Transverse colon (tissue), 4 donors: ENCODE measurements at places on chromosomes 4 and X.
A peak's percentile ranks its signal among the peaks of the same experiment; 100 is the strongest.

- no peak for DNase-seq
Measured at GRCh38 chrX:55796496-55796895, 78.9 kb downstream of the RRAGB start.

GRCh38 chr4:134537701-134538100 lies 336.1 kb upstream of the PABPC4L start:
- no peak for DNase-seq

- DNase-seq = no peak
Measured at GRCh38 chr4:30117433-30117832, 602.7 kb upstream of the PCDH7 start.

DNA sequence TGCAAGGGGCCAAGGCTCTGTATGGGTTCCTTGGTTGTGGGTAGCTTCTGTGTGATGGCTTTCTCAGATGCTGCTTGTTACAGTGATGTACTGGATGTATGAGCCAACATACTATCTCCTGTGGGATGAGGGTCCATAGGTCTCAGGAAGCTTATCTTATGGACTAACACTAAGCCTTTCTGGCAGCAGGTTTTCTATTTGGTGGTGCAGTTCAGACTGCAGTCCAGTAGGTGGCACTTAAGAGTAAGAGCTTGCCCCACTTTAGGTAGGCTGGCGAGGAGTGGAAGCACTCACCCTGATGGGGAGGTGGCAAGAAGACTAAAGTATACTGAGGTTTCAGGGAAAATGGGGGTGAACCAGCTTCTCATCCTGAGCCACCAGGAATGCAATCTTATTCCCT lies 306.7 kb upstream of the MAOA start:
- DNase-seq = peak; percentile 41

DNA sequence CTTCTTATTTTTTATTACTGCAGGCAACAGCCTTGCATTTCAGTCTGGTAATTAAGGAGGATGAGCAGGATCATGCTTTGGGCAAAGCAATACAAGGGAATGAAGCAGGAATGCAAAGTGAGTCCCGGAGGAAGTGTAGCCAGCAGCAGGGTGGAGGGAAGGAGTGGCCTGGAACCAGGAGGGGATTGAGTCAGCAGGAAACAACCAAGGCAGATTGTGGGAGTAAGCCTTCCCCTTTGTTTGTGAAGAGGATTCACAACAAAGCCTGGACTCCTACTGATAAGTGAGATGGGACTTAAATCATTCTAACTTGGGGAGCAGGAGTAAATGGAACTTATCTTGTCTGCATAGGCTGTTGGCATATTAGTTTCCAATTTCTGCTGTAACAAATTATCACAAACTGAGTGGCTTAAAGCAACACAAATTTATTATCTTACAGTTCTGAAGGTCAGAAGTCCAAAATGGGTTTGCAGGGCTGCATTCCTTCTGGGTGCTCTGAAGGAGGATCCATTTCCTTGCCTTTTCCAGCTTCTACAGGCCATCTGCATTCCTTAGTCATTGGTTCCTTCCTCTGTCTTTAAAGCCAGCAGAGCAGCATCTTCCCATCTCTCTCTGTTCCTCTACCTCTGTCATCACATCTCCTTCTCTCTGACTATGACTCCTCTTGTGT lies 93.2 kb upstream of the AP1S2 start:
- DNase-seq = no peak

- DNase-seq = no peak
Measured at GRCh38 chrX:147738265-147738664, 173.5 kb upstream of the FMR1 start.

- DNase-seq = no peak
Measured at GRCh38 chr4:164531336-164531735, 222.6 kb upstream of the SMIM31 start.

DNA sequence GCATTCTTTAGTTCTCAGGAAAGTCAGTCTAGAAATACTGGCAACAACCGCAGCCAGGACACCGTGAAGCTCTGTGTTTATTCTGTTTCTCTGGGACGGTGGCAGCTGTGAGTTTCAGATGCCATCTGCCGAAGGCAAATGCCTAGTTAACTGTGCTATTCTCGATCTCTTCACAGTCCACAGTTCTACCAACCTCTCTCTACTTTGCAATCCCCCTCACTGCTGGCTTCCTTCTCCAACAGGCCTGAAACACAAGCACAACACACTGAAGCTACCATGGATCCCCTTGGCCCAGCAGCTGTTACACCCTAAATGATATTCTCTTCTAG lies 118.8 kb downstream of the ZNF827 start:
- DNase-seq = peak; percentile 22

DNA sequence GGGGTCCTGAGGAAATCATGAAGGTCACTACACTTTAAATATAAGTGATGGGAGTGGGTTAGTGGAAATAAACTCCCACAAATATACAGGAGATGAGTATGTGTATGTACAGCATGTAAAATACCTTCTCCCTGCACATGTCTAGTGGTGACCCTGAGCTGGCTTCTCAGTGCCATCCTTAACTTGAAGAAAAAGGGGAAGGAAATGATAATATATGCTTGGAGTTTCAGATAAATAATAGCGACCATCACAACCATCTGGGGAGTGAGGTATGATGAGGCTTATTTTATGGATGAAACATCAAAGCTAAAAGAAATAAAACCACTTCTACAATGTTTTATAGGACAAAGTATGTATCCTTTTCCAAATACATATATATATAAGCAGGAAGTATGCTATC lies 41.0 kb upstream of the SORBS2 start:
- no peak for DNase-seq

GRCh38 chr4:167642250-167642649 lies 408.0 kb upstream of the SPOCK3 start:
- no peak for DNase-seq

DNA sequence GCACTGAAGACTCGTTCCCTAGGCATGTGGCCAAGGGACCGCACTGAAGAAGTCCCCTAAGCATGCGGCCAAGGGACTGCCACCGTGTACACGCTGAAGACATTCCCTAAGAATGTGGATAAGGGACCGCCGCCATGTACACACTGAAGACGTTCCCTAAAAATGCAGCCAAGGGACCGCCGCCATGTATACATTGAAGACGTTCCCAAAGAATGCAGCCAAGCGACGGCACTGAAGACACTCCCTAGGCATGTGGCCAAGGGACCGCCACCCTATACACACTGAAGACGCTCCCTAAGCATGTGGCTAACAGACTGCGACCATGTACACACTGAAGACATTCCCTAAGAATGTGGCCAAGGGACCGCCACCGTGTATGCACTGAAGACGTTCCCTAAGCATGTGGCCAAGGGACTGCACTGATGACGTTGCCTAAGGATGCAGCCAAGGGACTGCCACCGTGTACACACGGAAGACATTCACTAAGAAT lies 31.5 kb downstream of the DHRSX start:
- no peak for DNase-seq

- DNase-seq = no peak
Measured at GRCh38 chrX:54085666-54086065, 41.4 kb upstream of the PHF8 start.

GRCh38 chr4:128686810-128687209 lies 122.7 kb upstream of the JADE1 start:
- DNase-seq = no peak
